ENCODE measurements at places on chromosomes 6 and 20. TPM values are rescaled to one million over a fixed set of nuclear protein-coding genes. Genes with fewer than 3 reads are reported as not detected.

DNA sequence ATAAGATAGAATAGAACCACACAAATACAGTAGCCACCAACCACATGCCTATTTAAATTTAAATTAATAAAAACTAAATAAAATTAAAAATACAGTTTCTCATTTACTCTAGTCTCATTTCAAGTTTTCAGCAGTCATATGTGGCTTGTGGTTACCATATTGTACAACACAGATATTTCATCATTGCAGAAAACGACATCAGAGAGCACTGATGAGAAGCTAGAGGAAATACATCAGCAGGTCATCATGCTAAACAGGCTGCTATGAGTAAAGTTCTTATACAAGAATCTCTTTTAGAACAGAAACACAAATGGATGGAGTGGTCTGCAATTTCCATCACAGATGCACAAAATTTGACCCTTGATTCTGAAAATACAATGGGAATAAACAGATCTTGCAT, 36.6 kb downstream of the TBC1D32 start:
- DNase-seq, result no peak

Gene MUC22
- not detected for total RNA-seq

Gene RNASET2
- total RNA-seq, result 29.0 TPM

DNA sequence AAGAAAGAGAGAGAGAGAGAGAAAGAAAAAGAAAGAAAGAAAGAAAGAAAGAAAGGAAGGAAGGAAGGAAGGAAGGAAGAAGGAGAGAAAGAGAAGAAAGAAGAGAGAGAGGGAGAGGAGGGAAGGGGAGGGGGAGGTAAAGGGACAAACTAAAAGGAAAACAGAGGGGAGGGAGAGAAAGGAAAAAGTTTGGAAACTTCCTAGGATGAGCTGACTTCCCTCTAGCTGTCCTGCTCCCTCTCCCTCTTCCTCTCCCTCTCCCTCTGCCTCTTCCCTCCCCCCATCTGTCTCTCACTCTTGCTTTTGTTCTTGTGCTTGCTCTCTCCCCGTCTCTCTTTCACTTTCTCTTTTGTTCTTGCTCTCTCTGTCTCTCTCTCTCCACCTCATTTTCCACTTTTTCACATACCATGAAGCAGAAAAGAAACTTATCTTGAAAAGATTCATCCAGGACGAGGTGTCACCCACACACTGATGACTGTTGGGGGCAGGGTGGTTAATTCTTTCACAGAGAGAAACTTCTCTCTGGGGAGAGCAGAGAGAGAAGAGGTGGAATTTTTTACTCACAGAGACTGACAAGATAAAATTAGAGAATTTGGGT, 56.4 kb upstream of the DUSP22 start:
- no peak for DNase-seq

GRCh38 chr6:139943391-139943790, 568.9 kb upstream of the CITED2 start:
- DNase-seq, result no peak

- no peak for DNase-seq
Observed at GRCh38 chr6:160927416-160927815, 64.2 kb upstream of the MAP3K4 start.

Gene OPRM1
- total RNA-seq, result not detected

- DNase-seq, result peak; percentile 49
Observed at GRCh38 chr20:44326391-44327159, 10.3 kb upstream of the R3HDML start.

- no peak for DNase-seq
Observed at GRCh38 chr6:89200706-89201215, 16.4 kb downstream of the GABRR1 start.

Gene COL9A1
- not detected for total RNA-seq

DNA sequence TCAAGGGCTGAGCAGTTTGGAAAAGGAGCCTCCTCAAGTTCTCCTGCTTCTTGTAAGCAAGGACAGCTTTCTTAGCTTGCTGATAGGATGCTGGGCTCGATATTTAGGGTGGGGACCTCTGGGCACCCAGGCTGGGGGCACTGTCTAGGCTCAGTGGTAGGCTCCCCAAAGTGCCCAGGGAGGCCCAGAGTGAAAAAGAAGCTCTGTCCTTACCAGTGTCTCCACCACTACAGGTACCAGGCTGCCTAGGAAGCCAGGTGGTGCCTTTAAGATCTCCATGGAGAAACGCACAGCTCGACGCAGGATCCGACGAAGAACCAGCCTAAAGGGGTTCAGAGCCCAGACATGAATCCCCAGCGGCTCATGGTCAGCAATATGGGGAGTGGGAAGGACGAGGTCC, 6.4 kb downstream of the AARS2 start:
- no peak for DNase-seq

- no peak for DNase-seq
Observed at GRCh38 chr20:52493171-52493721, 301.7 kb upstream of the ZFP64 start.

GRCh38 chr6:32432050-32432450, 7.6 kb upstream of the HLA-DRA start:
- DNase-seq, result no peak

Gene MYLK4
- total RNA-seq, result 0.43 TPM

GRCh38 chr6:137094411-137095008, 49.7 kb upstream of the IL20RA start:
- peak; percentile 9 for DNase-seq

DNA sequence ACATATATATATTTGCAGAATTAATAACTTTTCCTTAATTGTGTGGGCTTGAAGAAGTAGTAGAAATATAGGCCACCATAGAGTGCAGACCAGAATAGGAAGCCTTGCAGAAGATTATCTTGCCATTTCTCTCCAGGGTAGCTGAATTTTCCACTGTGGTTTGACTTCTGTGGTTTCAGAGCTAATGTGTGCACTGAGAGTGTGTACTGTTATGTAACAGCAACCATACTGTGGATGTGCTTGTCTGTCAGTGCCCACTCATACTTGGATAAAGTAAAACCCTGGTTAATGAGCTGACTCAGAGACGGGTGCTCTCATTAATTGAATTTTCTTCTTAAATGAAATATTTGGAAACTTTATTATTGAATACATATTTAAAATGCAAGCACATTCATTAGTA, 57.2 kb downstream of the CEP43 start:
- no peak for DNase-seq

- DNase-seq, result no peak
Observed at GRCh38 chr20:39943336-39943735, 745.7 kb downstream of the MAFB start.

DNA sequence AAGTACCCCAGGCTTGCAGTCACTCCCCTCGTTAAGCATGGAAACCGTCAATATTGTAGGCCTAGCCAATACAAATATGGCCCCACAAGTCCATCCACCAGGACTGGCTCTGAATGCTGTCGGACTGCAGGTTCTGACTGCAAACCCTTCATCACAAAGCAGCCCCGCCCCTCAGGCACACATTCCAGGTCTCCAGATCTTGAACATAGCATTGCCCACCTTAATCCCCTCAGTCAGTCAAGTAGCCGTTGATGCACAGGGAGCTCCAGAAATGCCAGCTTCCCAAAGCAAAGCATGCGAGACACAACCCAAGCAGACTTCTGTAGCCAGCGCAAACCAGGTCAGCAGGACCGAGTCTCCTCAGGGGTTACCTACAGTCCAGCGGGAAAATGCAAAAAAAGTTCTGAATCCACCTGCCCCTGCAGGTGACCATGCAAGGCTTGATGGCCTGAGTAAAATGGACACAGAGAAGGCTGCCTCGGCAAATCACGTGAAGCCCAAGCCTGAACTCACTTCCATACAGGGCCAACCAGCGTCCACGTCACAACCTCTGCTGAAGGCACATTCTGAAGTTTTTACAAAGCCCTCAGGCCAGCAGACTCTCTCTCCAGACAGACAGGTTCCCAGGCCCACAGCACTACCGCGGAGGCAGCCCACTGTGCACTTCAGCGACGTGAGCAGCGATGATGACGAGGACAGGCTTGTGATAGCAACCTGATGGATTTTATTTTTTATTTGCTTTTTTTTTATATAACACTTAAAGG, 126.2 kb upstream of the EDN1 start:
- DNase-seq, result no peak

- no peak for DNase-seq
Observed at GRCh38 chr20:60132827-60133670, 174.8 kb downstream of the CDH26 start.

DNA sequence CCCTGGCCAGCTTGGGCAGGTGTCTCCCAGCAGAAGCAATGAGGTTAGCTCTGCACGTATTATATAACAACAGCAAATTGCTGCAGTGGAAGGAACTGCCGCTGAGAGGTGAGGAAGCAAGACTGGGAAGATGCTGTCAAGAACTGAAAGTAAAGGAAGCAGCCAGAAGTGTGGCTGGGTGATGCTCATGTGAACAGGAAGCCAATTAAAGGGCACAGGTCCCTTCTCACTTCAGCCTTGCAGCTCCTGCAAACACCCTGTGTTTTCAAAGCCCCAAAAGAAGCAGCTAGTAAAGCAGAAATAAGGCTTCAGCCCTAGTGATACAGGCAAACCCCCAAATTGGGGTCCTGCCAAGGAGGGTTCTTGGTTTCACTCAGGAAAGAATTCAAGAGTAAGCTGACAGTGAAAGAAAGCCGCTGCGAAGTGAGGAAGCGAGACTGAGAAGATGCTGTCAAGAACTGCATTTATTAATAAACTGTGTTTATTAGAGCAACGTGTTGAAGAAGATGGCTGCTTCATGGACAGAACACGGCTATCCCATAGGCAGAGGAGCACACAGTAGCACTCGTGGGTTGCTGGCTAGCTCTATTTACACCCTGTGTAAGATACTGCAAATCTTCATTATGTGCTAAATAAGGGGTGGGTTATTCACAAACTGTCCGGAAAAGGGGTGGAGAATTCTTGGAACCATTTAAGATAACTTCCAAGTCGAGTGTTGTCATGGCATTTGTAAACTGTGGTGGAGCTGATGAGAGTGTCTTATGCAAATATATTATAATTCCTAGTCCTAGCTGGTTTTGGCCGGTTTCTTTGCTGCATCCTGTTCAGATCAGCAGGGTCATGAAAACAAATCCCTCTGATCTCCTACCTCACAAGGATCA, 152.2 kb downstream of the LINC00237 start:
- no peak for DNase-seq

DNA sequence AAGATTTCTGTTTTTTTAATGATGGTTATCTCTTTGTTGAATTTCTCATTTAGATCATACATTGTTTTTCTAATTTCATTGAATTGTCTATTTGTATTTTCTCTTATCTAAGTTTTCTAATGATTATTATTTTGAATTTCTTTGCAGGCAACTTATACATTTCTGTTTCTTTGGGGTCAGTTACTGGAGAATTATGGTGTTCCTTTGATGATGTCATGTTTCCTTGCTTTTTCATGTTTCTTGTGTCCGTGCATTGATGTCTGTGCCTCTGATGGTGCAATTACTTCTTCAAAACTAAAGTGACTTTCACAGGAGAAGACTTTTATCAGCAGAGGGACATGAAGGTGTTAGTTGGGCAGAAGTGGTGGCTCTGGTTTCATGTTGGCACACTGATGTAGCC, 270.7 kb upstream of the MOCS1 start:
- DNase-seq, result no peak

- DNase-seq, result no peak
Observed at GRCh38 chr6:143449082-143449713, 1.3 kb downstream of the ADAT2 start.

Gene RIMS4
- total RNA-seq, result 0.06 TPM

- DNase-seq, result no peak
Observed at GRCh38 chr20:24753130-24753529, 195.9 kb upstream of the CST7 start.

DNA sequence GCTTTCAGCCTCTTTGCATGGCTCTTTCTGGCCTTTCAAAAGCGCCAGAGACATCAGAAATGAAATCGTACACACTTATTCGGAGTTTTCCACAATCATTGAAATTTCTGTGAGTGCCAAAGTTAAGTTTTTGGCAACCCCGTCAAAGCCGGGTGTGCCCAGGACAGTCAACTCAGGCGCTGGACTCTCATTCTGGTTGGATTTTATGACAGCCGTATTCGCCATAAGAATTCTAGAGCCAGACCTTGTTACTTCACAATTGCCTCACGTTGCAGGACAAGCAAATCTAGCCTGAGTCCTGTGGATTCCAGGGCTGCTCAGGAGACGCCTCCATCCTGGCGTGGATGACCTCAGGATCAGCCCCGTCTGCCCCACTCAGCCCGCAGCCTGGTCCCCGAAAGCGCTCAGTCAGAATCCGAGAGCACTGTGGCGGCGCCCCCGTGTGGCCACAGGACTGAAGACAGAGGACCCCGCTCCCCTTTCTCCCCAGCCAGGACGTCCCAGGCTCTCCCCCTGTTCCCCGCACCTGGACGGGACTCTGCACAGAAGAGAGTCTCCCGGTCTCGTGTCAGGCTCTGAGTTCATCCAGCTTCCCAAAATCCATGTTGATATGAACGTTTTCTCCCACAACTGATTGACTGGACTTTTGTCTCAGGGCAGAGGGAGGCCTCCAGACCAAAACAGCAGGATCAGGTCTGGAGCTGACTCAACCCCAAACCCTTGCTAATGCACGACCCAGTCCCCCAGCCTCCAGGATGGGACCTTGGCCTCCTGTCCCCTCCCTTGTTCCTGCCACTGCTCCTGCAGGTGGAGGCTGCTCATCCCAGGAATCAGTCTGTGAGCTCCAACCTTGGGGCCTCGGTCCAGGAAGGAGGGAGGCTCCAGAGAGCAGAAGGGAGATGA, 38.2 kb downstream of the MICA start:
- peak; percentile 81 for DNase-seq

Gene ABHD16B
- not detected for total RNA-seq

- no peak for DNase-seq
Observed at GRCh38 chr6:111781041-111781708, 92.1 kb downstream of the FYN start.
